ENCODE measurements at places on chromosomes 5 and 9.

DNA sequence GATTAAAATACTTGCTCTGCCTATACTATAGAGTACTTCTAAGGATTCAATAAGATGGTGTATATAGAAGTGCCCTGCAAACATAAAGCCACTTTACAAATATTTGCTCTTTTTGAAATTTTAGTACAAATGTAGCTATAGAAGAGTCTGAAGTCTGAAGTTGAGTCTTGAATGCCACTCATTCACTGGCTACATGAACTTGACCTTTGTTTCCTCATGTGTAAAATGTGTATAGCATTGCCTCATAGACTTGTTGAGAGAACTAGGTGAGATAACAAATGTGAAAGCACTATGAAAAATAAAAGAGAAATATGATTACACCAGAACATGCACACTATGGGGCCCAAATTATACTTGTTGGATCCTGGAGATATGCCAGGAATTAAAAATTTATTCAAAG lies 244.7 kb downstream of the SEC61B start:
- DNase-seq: no peak

DNA sequence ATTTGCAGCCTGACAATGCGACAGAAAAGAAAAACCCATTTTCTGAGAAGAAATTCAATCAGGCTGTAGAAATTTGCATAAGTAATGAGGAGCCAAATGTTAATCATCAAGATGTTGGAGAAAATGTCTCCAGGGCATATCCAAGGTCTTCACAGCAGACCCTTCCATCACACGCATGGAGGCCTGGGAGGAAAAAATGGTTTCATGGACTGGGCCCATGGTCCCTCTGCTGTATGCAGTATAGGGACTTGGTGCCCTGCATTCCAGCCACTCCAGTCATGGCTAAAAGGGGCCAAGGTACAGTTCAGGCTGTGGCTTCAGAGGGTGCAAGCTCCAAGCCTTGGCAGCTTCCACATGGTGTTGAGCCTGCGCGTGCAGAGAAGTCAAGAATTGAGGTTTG lies 73.3 kb downstream of the CCDC192 start:
- DNase-seq: no peak

DNA sequence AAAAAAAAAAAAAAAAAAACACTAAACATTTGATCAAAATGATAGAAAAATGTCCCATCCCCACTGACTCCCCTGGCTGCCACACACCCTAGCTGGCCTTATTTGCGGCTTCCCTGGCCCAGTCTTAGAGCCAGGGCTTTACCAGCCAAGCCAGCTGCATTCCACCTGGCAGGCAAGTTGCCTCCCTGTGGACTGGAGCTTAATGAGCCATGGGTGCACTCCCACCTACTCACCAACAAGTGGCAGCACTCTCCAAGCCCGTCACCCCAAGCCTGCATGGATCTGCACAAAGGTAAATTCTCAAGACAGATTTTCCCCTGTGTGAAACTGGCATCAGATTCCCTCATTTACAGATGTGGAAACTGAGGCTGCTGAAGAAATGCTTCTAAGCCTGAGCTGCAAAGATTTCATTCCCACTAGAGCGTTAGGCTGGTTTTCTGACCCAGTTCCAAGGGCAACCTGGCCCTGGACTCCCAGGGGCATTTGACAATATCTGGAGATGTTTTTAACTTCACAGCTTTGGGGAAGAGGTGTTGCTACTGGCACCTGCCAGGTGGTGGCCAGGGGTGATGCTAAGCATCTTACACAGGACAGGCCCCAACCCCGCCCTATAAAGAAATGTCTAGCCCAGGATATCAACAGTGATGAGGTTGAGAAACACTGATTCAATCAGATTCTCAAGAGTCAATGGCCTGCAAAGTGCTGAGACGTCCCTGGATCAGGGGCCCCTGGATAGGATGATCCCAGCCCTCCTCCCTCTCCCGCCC lies 21.9 kb upstream of the VDAC1 start:
- peak; percentile 75 for DNase-seq

DNA sequence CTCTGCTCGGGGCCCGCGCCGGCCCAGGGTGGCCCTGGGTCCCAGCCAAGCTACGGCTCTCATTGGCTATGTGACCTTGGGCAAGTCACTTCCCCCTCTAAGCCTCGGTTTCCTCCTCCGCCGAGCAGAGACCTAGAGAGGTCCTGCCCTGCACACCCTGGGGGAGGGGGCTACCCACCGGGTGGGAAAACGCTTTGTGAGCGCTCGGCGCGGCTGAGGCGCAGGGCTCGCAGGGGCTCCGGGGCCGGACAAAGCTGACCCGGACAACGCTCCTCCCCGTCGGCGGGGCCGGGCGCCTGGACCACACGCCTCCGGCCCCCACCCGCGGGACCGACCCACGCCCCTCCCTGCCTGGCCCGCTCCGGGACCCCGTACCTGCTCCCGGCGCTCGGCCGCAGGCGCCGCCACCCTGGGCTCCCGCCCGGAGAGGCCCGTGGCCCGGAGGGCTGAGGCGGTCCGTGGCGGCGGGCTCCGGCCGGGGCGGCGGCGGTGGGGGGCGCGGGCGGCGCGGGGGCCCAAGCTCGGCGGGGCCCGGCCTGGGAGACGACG lies 85.7 kb upstream of the MELK start:
- DNase-seq: peak; percentile 24

DNA sequence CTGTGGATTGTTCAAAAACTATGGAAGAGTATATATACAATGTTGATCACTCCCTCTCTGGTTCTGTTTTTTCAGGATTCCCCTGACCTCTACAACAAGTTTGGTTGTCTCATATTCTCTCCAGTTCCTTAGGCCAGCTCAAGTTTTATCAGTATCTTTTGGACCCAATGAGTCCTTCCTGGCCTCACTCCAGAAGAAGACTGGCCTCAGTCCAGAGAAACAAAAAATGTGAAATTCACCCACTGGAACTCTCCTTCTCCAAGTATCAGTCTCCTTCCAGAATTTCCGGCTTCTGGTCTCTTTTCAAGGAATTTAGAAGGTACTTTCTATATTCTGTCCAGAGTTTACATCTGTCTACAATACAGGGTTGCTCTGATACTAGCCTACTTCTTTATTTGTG lies 537.8 kb upstream of the FTMT start:
- no peak for DNase-seq

- DNase-seq: peak; percentile 53
Observed at GRCh38 chr9:84002344-84002743, 21.7 kb downstream of the RMI1 start.

DNA sequence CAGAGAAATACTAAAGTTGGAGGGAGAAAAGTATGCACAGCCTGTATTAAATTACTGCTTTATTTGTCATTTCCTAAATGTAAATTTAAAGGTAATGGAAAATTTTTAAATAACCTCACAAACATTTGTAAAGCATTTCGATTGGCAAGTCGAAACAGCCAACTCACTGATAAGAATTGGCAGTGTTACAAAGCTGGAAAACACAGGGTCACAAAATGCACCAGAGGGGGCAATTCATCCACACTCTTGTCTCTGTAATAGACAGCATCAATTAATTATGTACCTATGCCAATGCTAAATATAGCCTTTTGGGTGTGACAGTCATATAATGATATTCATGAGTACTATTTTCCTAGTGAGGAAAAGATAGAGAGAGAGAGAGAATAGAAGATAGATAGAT lies 140.6 kb upstream of the PRLR start:
- no peak for DNase-seq

DNA sequence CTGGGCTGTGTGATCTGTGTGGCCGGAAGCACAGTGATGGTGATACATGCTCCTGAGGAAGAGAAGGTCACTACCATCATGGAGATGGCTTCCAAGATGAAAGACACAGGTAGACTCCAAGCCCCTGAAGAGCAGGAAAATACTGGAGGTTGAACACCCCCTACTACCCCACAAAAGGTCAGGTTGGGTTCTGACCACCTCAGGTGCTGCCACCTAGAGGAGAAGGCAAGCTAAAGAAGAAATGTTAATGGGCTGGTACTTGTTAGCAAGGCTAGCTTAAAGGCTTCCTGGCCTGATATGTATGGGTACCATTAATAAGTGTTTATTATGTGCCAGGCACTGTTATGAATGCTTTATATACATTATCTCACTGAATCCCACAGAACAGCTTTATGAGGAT lies 11.7 kb downstream of the NIPAL4 start:
- peak; percentile 41 for DNase-seq

DNA sequence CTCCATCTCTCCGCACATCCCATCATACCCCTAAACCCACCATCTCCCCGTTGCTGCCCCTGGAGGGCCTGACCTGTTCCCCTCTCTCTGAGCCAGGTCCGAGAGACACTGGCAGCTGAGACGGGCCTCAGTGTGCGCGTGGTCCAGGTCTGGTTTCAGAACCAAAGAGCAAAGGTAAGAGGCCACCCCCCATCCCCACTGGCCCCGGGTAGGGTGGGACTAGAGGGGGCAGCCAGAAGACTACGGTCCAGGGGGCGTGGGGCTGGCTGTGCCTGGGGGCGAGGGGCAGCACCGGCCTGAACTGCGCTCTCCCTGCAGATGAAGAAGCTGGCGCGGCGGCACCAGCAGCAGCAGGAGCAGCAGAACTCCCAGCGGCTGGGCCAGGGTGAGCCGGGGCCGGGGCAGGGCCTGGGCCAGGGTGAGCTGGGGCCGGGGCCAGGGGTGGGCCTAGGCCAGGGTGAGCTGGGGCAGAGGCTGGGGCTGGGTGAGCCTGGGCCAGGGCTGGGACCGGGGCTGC lies 79.8 kb downstream of the LMX1B start:
- DNase-seq: no peak

DNA sequence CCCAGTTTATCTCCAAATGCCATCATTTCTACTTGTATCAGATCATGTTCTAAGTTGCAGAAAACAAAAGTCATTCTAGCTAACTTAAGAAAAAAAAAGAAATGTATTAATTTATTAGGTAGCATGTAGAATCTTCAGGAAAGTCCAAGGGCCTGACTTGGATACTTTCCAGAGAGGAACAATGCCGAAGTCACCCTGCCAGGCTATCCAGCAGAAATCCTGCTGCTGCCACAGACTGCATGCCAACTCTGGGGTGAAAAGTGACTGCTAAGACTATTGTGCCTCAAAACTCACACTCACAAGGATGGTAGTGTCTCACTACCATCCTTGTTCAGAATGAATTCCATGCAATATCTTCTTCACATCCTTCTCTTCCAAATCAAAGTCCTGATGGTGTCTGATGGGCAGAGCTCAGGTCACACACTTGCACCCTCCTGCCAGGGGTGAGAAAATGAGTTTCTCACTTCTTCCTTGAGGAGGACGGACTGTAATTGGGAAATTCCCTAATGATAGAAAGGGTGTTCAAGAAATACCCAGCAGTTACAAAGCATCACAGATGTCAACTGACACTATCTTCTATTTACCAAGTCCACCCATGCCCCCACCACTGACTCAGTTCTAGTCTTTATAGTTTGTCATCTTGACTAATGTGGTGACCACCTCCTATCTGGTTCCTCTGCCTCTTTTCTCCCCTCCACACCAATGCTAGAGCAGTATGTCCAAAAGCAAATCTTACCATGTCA lies 279.4 kb downstream of the CWC27 start:
- DNase-seq: no peak

- peak; percentile 95 for DNase-seq
Observed at GRCh38 chr5:157464519-157465171, 4.6 kb downstream of the NIPAL4 start.

DNA sequence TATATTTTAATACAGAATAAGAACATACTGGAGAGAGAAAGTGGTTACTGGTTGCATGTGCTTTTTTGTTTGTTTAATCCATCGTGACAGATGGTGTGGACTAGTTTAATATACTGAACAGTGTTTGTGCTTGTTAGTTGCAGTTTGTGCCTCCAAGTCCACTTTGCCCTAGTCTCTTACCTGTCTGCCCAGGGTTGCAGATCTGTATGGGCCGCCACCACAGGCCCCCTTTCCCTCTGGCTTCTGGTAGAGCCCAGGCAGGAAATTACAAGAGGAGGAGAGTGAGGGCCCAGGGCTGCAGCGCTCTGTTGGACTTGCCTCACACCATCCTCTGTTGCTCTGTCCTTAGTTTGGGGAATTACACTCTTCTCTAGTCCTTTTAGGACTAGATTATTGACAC lies 166.4 kb downstream of the KDM4C start:
- no peak for DNase-seq

DNA sequence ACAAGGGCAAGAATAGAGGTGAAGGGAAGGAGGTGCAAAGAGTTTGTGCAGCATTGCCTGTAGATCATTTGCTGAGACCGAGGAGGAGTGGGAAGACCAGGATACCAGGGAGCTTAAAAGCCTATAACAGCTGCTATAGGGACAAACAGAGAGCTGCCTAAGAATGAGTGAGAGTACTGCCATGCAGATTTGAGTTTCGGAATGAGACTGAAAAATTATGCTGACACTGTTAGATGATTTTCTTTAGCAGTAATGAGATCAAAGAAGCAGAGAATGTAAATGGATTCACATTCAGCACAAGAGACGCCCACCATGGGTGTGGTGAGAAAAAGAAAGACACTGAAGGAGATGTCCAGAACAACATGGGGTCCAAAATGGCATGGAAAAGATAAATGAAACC lies 69.7 kb downstream of the EPB41L4A start:
- no peak for DNase-seq

DNA sequence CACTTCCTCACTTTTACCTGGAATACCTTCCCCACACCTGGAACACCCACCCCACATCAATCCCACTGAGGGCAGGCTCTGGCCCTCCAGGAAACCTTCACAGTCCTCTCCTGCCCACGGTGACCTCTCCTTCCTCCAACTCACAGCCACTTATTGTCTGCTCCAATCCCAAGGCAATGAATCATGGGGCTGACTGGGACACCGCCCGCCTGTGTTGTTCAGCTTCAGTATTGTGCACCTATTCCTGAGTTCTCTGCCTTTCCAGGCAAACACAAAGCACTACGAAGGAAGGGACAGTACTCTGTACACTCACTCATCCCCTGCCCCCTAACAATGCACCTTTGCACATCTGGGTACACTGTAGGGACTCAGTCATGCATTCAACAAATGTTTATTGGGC lies 7.3 kb downstream of the PCDH1 start:
- peak; percentile 16 for DNase-seq

GRCh38 chr9:107112707-107113243 lies 170.3 kb upstream of the RAD23B start:
- DNase-seq: no peak

GRCh38 chr9:112005939-112006338 lies 109.3 kb downstream of the UGCG start:
- no peak for DNase-seq

GRCh38 chr9:83511051-83511450 lies 27.1 kb downstream of the FRMD3 start:
- DNase-seq: peak; percentile 6

- no peak for DNase-seq
Observed at GRCh38 chr5:168752012-168752411, 172.8 kb upstream of the PANK3 start.

DNA sequence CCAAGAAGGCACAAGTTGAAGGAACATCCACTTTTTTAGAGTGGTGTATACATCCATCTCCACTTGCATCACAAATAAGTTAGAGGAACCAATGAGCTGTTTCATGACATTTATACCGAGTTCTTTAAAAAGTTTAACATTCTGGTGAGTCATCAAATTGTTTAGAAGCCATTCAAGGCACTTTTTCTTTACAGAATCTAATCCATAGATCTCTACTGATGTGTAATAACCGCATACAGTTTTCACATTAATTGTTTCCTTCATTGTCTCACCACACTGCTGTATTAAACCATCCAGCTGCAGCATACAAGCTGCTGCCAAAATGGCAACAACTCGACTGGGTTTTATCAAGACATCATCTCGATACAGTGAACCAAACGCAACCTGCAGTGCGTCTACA lies 744 bp downstream of the GMCL2 start:
- DNase-seq: peak; percentile 28

All from iris pigment epithelial cell (primary cell).